ENCODE measurements at places on chromosomes 13 and 19.

- DNase-seq = peak; percentile 42
Observed at GRCh38 chr13:36758345-36758744, 60.7 kb upstream of the RFXAP start.

DNA sequence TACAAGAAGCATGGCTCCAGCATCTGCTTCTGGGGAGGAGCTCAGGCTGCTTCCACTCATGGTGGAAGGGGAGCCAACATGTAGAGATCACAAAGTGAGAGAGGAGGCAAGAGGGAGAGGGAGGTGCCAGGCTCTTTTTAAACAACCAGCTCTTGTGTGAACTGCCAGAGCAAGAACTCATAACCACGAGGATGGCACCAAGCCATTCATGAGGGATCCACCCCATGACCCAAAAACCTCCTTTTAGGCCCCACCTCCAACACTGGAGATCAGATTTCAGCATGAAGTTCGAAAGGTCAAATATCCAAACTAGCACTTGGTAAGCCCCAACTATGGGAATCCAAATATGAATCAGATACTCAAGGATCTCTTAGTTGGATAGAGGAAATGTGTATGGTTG is 131.2 kb downstream of the RXFP2 start:
- no peak for DNase-seq

DNA sequence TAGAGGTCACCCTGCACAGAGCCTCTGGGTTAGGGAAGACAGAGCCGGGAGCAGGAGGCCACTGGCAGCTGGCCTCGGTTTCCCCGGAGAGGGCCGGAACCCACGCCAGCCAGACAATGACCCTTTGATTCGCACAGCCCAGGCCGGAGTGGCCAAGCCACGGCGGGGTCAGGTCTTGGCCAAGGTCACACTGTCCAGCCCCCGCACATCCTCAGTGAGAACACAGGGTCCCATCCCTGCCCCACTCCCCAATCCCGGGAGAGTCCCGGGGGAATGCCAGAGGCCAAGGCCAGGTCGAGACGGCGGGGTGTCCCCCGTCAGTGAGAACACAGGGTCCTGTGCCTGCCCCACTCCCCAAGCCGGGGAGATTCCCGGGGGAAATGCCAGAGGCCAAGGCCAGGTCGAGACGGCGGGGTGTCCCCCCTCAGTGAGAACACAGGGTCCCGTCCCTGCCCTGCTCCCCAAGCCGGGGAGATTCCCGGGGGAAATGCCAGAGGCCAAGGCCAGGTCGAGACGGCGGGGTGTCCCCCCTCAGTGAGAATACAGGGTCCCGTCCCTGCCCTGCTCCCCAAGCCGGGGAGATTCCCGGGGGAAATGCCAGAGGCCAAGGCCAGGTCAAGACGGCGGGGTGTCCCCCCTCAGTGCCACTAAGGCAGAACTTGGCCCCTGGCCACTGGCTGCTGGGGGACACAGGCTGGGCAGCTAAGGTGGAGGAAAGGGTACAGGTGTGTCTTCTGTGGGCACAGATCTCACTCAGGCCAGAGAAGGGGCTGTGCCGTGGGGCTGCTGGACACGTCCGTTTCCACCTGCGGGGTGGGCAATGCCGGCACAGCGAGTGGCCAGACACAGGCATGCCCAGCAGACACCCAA is 1.7 kb upstream of the FSTL3 start:
- DNase-seq = no peak

DNA sequence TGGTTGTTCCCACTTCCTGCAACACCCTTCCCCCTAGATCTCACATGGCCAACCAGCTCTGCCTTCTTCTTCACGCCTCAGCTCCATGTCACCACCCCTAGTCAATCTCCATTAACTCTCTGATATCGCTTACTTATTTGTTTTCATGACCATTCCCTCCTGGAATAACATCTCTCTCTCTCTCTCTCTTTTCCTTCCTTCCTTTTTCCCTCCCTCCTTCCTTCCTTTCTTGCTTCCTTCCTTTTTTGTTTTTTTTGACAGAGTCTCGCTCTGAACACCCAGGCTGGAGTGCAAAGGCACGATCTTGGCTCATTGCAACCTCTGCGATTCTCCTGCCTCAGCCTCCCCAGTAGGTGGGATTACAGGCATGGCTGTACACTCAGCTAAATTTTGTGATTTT is 44.9 kb upstream of the ADGRL1 start:
- DNase-seq = no peak

- no peak for DNase-seq
Observed at GRCh38 chr19:10998666-10999065, 37.8 kb downstream of the SMARCA4 start.

DNA sequence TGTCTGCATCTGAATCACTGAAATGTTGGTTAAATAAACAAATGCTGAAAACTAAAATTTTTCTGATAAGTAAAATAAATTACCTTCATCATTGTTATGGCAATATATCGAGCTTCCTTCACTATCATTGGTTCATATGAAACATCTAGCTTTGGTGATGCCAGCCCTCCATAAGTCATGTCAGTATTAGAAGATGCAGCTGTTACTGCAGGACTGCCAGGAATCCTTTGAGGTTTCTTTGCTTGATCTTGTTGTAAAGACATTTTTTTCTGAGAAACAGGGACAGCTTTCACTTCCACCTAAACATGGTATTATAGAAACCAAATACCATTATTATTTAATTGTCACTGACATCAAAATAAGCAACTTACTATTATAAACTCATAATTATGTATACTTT is 123.7 kb upstream of the FBXL3 start:
- DNase-seq = no peak

GRCh38 chr19:28905996-28906395 is 307.0 kb downstream of the UQCRFS1 start:
- no peak for DNase-seq

GRCh38 chr13:100534911-100535310 is 53.7 kb downstream of the GGACT start:
- no peak for DNase-seq

- DNase-seq = peak; percentile 51
Observed at GRCh38 chr19:13060964-13061927, 41.4 kb downstream of the LYL1 start.

DNA sequence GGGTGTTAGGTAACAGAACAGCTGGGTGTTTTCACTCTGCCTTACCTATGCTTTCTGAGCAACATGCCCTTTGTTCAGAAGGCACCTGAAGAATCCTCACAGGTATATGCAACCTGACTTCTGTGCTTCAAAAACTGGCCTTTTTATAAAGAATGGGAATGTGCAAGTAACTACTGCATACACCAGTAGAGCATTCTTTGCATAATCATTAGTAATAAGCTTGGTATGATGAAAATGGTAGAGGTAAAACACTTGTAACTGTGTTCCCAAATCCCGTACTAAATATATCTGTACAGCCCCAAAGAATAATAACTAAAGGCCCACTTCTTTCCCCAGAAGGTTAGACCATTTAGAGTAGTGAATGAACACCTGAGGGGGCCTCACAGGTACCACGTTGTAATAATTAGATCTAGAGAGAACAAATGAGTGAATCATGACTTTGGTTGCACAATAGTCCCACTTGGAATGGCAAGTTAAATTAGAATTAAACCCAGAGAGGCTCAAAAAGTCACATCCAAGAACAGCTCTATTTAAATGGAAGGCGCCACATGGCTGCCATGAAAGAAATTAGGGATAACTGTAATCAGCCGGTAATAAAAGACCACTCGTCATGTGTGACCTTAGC is 413.9 kb downstream of the KLF12 start:
- DNase-seq = no peak

Measured in NCI-H748 treated with DMSO at 0.1 percent for 48 hours (cell line).